GOT3 (cell line): ENCODE measurements at places on chromosomes 4 and X.

DNA sequence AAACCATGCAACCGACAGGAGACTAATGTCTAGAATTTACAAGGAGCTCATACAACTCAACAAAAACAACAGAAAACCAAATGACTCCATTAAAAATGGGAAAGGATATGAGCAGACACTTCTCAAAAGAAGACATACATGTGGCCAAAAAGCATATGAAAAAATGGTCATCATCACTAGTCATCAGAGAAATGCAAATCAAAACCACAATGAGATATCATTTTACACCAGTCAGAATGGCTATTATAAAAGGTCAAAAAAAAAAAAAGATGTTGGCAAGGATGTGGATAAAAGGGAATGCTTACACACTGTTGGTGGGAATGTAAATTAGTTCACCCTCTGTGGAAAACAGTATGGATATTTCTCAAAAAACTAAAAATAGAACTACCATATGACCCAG, 50.5 kb upstream of the CHRDL1 start:
- no peak for DNase-seq

DNA sequence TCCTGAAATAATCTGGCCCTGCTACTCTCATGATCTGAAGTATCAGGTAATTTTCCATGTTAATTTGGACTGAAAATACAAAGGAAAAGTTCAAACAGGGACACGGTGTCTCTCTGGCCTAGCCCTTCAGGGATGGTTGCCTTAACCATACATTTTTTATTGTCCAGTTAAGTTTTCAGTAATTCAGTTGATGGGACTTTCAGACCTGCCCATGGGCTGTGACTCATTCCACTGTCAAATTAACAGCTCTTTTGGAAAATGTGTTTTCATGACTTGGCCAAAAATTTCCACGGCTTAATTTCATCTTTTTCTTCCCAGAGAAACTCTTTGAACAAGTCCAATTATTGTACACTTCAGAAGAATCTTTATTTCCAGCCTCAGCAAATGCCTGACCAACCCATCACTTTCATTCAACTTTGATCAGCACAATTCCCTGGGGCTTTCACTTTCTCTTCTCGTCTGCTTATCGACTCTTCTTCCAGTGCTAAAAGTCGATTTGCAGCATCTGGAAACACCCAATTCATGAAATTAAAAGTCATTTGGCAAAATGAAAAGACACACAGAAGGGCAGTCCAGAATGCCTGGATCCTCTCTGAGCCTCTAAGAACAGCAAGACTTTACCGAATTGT, 293.9 kb downstream of the RAB28 start:
- DNase-seq = no peak

DNA sequence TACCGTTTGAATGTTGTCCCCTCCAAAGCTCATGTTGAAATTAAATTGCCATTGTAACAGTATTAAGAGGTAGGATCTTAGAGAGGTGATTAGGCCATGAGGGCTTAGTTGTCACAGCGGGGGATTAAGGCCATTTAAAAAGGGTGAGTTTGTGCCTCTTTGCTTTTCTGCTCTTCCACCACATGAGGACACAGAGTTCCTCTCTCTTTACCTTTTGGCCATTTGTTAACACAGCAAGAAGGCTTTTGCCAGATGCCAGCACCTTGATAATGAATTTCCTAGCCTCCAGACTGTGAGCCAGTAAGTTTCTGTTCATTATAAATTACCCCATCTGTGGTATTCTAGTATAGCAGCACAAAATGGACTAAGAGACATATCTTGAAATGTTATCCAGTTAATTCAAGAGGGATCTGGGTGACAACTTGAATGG, 7.8 kb upstream of the HERC3 start:
- no peak for DNase-seq

DNA sequence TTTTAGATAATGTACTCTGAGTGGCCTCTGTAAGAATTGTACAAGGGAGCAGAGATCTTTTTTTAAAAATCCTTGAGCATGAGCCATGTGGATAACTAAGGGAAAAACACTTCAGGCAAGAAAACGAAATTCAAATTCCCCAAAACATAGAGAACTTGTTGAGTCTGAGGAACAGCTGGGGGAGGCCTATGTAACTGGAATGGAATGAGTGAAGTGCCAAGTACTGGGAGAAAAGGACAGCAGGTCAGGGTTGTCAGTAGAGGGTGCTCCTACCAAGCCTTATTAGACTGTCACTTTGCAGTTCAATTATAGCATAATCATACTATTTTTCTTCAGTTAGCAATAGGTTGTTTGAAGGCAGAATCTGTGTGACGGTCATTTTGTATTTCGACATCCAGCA, 135.1 kb downstream of the ARHGAP6 start:
- no peak for DNase-seq

GRCh38 chr4:181650033-181650825, 593.0 kb upstream of the TENM3 start:
- no peak for DNase-seq

GRCh38 chrX:103220511-103221323, 5.8 kb downstream of the BEX4 start:
- DNase-seq = no peak

GRCh38 chrX:72621625-72622485, 49.2 kb upstream of the HDAC8 start:
- DNase-seq = no peak

GRCh38 chrX:131572372-131573014, 28.6 kb downstream of the OR13H1 start:
- DNase-seq = no peak

DNA sequence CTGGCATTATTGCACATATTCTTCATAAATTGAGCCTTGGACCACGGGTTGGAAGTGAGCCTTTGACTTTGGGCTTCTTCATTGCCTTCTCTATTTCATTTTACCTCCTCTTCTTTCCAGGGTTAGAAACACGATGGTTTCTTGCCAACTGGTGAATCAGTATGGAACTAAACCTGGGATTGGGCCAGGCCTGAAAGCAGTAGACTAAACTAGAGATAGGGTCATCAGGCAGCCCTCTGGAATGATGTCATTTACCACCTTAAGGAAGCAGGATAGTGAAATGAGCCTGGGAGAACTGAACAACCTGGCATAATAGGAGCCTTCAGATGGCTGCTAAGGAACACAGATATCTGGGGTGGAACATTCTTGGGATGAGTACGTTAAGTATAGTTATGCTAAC, 67.5 kb upstream of the ATP8A1 start:
- no peak for DNase-seq

DNA sequence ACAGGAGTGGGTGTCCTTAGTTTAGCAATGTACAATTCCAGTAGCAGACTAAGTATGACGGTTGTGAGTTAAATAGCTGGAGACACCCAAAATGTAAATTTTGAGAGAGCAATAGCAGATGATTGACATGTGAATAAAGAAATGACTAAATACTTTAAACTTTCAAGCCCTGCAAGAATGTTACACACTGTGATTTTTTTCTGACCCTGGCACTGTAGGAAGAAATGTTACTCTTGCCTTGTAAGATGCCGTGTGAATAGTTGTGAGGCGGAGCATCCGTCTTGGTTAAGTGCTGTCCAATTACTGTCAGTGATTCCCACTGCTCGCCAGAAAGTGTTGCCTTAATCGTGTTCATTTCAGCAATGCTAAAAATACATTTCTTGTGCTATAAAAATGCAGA, 1248.1 kb downstream of the RAPGEF2 start:
- no peak for DNase-seq

DNA sequence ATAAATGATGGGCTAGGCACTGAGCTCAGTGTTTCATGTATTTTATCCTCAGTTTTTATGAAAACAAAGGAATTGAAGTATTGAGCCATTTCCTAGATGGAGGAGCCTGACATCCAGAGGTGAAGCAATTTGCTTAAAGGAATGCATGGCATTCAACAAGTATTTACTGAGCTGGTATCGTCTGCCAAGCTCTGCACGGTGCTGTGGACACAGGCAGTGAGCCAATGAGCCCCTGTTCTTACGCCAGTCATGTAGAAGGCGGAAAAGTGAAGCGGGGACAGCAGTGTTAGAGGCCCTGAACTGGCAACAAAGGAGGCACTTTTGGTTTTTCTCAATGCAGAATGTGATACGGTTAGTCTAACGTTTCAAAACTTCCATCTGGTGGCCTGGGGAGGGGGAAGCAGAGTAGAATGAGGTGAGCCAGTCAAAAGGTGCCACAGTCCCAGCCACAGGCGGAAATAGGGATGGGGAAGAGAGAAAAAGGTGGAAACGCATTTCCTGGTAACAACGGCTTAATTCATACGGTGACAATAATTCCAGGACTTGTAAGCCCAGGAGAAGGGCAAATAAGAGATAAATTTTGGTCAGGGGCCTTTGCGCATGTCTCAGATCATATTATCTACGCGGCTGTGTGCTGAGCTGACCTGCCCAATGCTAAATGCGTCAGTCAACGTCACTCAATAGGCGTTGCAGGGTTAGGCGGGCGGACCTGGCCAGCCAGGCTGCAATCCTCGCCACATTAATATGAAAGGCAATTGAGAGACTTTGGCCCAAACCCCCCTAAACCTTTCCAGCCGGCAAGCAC, 133.9 kb downstream of the AFAP1 start:
- no peak for DNase-seq

DNA sequence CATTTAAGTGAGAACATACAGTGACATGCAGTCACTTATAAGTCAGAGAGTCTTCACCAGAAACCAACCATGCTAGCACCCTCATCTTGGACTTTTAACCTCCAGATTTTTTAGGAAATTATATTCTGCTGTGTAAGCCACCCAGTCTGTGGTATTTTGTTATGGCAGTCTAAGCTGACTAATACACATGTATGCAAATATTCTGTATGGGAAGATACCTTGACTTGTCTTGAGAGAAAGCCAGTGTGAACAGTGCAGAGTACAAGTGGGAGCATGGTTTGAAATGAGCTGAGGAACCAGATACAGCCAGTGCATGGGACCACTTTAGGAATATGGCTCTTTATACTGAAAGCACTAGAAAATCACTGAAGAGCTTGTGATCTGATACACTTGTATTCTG, 110.4 kb upstream of the MAP9 start:
- DNase-seq = no peak

GRCh38 chr4:76831711-76832373, 66.1 kb downstream of the SOWAHB start:
- no peak for DNase-seq

DNA sequence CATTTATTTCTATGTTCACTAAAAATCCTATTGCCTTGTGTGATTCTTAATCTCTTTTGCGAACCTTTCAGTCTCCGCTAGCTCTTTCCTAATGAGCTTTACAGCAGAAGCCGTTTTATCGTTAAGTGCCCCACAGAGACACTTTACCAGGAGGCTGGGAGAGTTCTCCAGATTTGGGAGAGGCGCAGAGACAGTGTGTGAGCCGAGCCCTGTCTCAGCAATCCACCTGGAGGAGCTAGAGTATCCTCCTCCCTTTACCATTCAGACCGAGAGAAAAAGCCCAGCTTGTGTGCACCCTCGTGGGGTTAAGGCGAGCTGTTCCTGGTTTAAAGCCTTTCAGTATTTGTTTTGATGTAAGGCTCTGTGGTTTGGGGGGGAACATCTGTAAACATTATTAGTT, 54.9 kb upstream of the MTM1 start:
- no peak for DNase-seq

GRCh38 chr4:82652062-82652461, 90.3 kb upstream of the TMEM150C start:
- DNase-seq = no peak

DNA sequence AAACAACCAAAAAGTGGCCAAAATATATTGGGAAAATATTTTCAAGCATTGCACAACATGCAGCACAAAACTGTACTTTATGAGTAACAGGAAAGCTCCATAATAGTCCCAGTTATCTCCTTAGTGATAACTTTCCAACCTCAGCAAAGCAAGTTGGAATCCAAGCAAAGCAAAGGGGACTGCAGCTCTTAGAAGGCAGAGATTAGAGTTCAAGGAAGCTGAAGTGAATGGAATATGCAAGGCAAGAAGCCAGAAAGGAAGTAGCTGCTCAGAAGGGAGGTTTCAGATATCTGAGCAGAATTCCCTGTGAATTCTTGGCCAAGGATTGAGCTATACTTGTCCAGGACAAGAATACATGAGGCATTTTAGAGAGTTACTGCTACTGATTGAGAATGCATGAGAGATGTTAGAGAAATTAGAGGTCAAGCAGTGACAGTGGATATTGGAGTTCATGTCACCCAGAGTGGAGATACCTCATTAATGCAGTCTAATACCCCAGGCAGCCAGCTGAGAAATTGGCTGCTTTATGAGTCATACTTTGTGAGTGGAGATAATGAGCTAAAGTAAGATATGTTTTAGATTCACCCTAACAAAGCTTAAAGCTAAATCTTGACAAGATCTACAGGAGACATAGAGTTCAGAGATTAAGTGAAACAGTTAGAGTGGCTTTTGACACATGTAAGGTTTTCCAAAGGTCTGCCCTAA, 102.8 kb downstream of the INPP4B start:
- no peak for DNase-seq

DNA sequence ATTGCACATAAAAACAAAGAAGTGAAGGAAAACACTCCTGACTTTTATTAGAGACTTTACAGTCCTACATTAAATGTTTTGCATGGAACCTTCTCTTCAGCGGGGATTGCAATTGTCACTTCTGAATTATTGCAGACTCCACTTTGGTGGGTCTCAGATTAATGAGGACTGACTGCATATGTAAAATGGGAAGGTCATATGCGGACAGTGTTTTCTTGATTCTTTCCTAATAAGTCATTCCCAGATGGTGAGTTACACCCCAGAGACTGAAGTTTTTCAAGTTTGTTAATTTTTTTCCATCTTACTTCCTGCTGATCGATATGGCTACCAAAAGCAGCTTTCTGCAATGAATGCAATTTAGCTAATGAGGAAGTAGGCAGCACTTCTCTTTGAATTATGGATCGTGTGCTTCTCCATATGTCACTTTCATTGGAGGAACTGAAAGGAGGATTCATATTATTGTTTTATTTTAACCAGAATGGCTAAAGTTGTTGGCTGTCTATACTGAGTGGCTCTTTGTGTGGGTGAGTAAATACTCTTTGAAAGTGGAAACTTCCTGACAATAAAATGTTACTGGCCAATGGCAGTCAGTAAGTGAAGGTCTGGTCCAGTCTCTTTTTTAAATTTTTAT, 119.3 kb upstream of the CLNK start:
- DNase-seq = no peak

- DNase-seq = no peak
Measured at GRCh38 chr4:154478128-154478527, 13.5 kb downstream of the DCHS2 start.
